ENCODE measurements at places on chromosomes 3 and 15. TPM values are rescaled to one million over a fixed set of nuclear protein-coding genes. Genes with fewer than 3 reads are reported as not detected.

GRCh38 chr3:126023390-126023789 is 54.4 kb downstream of the ROPN1B start:
- no peak overlapping the region for H3K27ac ChIP-seq
- no peaks in the 10 kb centered on the region for H3K36me3 ChIP-seq
- no peaks in the 10 kb centered on the region for H3K27me3 ChIP-seq
- no peaks in the 10 kb centered on the region for H3K4me1 ChIP-seq
- no peak for DNase-seq

DNA sequence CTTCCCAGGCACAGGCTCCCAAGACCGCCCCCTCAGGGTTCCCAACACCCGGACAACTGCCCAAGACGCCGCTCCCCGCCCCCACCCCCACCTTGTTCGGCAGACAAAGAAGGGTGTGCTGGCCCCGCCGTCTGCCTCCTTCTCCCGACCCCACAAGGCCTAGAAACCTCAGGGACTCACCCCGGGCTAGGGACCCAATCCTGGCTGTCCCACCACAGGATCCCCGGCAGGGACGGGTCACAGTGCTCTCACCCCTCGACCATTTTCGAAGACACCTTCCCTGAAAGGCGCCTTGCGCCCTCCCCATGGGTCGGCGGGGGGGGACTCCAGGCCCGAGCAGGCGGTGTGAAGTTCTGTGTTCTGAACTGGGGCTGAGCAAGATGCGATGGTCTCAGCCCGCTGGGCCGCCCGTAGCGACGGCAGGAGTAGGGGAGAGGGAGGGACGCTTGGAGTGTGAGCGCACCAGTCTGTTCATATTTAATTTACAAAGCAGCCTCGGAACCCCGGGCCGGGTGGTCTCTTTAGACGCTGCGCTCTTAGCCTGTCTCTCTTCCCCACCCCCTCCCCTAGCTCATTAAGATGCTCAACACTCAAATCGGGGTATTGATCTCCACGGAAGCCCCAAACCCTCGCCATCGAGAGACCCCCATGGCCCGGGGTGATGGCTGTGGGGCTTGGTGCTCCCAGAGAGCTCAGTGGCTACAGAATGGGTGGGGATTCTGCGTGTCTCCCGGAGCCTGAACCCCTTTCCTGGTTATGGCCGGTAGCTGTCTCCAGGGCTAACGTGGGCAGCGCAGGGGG is 1.4 kb upstream of the ISLR2 start:
- H3K4me3 ChIP-seq, result no peak overlapping the region
- H3K4me1 ChIP-seq, result peaks cover 23% of the 10 kb centered on the region
- H3K36me3 ChIP-seq, result no peaks in the 10 kb centered on the region
- no peak for DNase-seq
- no peak overlapping the region for H3K27ac ChIP-seq

DNA sequence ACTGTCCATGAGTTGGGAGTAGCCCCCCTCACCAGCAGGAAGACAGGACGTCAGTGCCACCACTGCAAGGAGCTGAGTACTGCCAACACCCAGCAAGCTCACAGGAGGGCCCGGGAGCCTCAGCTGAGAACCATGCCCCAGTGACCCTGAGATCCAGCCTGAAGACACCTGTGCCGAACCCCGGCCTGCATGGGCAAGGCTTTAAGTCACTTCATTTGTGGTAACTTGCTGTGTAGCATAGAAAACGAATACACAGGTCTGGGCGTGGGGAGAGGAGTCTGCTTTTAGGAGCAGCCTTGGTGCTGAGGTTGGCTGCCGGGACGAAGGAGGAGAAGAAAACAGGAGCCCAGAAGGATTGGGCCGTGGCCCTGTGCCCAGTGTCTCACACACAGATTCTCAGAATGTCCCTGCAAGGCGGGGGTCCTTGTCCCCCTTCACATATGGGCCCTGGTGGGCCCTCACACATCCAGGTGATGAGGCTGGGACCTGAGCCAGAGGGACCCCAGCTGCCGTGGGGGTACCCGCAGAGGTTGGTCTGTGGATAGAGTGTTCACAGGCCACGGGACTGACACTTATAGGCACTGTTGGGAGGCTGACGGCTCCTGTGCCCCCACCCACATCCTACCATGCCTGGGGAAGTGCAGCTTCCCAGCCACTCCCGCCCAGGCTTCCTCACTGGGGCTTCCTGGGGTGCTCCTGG is 85.3 kb downstream of the PLXNA1 start:
- DNase-seq, result no peak
- H3K36me3 ChIP-seq, result no peaks in the 10 kb centered on the region
- H3K27me3 ChIP-seq, result no peaks in the 10 kb centered on the region
- H3K4me1 ChIP-seq, result no peaks in the 10 kb centered on the region
- no peak overlapping the region for H3K27ac ChIP-seq
- no peak overlapping the region for H3K4me3 ChIP-seq

GRCh38 chr15:68658151-68658550 is 79.4 kb downstream of the CORO2B start:
- H3K27ac ChIP-seq, result no peak overlapping the region
- H3K4me3 ChIP-seq, result no peak overlapping the region
- no peaks in the 10 kb centered on the region for H3K4me1 ChIP-seq
- no peaks in the 10 kb centered on the region for H3K36me3 ChIP-seq
- no peak for DNase-seq

DNA sequence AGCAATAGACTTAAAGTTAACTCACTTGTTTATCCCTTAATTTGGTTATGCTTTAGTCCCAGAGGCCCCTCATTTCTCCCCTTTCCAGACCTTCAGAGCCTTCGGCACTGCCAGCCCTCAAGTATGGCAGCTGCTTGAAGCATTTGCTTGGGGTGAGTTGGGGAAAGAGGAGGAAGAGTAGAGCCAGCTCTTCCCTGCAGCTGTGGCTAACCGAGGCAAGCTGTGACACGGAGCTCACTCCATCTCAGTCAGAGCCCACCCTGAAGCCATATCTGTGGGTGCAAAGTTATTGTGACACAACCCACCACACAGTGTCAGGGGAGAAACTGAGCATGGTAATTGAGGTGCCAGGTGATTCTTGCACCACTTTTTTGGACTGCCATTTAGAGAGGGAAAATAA is 66.1 kb downstream of the FILIP1L start:
- no peaks in the 10 kb centered on the region for H3K27me3 ChIP-seq
- H3K4me3 ChIP-seq, result no peak overlapping the region

DNA sequence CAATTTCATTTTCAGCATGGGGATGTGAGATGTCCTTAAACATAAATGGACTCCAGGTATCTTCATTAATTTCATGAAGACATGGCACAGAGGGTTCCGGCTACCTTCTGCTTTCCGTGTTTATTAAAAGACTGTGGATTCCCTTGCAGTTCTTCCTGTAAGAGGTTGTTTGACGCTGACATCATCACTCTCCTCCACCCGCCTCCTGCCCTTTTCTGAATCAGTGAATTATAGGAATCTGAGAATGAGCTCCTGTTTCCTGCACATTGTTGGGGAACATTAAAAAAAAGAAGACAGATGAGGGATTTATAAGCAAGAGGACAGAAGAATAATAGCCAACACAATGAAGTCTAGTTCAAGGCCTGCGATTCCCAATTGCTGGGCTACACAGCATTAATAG is 191.3 kb downstream of the LPP start:
- no peaks in the 10 kb centered on the region for H3K27me3 ChIP-seq
- H3K27ac ChIP-seq, result no peak overlapping the region
- H3K36me3 ChIP-seq, result no peaks in the 10 kb centered on the region
- no peak overlapping the region for H3K4me3 ChIP-seq
- DNase-seq, result no peak

DNA sequence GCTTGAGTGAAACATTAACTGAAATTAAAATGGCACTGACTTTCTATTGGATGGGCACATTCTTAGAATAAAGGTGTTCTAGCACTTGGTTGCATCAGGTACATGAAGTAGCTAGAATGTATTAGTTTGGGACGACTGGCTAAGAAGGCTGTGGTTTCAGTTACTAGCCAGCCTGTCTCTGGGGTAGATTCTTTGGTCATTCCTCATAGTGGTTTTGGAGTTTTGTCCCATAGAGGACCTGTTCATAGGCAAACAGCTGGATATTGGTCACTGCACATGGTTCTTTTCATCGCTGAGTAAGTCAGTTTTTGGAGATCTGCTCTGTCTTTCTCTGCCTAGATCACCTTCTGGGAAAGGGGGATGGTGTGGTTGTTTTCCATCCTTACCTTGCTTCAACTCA is 55.3 kb downstream of the ADAMTSL3 start:
- H3K4me3 ChIP-seq, result no peak overlapping the region
- no peaks in the 10 kb centered on the region for H3K36me3 ChIP-seq
- peaks cover 3% of the 10 kb centered on the region for H3K4me1 ChIP-seq
- no peak overlapping the region for H3K27ac ChIP-seq

DNA sequence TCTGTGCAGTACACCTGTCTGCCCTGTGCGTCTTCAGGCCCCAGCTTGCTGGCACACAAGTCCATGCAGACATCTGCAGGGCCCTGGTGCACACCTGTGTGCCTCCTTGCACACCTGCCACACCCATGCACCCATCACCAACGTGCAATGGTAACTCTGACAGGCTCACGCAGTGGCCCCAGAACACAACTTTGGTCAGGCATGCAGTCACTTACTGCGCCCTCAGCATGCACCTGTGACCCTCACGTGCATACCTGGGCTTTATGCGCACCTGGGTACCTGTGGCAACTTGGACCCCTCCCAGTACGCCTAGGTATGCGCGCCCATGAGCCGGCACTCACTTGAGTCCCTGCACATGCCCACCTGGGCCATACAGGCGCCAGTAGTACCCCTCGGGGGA is 1.7 kb downstream of the PLXND1 start:
- H3K36me3 ChIP-seq, result no peaks in the 10 kb centered on the region
- H3K4me3 ChIP-seq, result no peak overlapping the region
- peaks cover 53% of the 10 kb centered on the region for H3K4me1 ChIP-seq
- no peaks in the 10 kb centered on the region for H3K27me3 ChIP-seq
- H3K27ac ChIP-seq, result peak overlapping the region; percentile 72

DNA sequence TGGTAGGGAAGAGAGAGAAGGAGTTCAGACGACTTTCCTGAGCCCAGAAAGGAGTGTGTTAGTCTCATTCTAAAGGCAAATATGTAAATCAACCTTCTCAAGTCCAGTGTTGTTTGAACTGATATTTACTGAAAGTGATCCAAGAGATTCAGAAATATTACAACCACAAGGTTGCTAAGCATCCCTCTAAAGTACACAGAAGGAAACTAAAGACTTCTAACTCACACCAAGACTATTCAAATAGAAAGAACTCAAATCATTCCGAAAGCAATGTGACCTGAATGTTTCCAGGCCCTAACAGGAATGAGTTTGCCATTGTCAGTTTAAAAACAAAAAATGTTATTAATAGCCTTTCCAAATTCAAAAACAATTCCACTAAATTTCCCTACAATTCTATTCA is 56.9 kb upstream of the VGLL3 start:
- H3K36me3 ChIP-seq, result no peaks in the 10 kb centered on the region
- no peak overlapping the region for H3K4me3 ChIP-seq
- no peak for DNase-seq
- no peaks in the 10 kb centered on the region for H3K4me1 ChIP-seq
- H3K27ac ChIP-seq, result no peak overlapping the region
- H3K27me3 ChIP-seq, result no peaks in the 10 kb centered on the region

- H3K27ac ChIP-seq, result no peak overlapping the region
- H3K27me3 ChIP-seq, result no peaks in the 10 kb centered on the region
- no peaks in the 10 kb centered on the region for H3K36me3 ChIP-seq
- DNase-seq, result no peak
Observed at GRCh38 chr15:40830884-40831283, 2.4 kb upstream of the PPP1R14D start.

DNA sequence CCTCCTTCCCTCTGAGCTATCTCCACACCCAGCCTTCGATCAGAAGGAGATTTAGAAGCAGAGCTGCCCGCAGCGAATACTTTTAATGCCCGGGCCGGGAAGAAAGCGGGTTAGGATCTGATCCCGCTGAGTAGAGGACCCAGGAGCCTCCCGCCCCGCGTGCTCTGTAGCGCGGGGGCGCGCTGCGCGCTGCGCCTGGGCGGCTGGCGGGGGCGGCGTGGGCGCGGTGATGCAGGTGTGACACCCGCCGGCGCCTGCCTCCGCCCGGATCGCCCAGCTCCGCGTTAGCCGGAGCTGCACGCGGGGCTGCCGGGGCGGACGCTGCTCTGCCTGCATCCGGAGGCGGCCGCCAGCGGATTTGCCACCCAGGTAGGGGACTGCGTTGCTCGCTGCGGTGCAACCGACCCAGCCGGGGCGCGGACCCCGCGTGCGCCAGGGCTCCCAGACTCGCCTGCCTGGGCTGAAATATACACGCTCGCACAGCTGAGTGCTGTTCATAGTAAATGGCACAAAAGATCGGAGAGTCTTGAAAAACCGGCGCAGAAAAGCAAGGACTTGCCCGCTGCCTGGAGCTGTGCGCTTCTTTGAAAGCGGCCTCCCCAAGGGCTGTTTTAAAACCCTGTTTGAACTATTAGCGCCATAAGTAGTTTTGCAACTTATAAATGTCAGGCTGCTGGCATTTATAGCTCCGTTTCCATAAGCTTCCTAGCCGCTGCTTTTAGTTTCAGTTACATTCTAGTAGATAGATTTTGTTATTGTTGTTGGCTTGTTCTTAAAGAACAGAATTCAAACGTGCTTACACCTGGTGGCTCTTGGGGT is at the start of gene SV2B:
TSS of gene SV2B (plus strand) at position 263 of the 819 bp plus-strand sequence. CDS start 126,007 bp downstream, outside the sequence.
- H3K27me3 ChIP-seq, result no peaks in the 10 kb centered on the region
- peak within 1 kb of the TSS; percentile 0 for H3K4me3 ChIP-seq
- H3K27ac ChIP-seq, result peak within 1 kb of the TSS; percentile 74
- peak; percentile 33 for DNase-seq
- H3K36me3 ChIP-seq, result no peaks in the 10 kb centered on the region

- no peaks in the 10 kb centered on the region for H3K36me3 ChIP-seq
- no peaks in the 10 kb centered on the region for H3K27me3 ChIP-seq
- no peaks in the 10 kb centered on the region for H3K4me1 ChIP-seq
- H3K4me3 ChIP-seq, result no peak overlapping the region
- no peak for DNase-seq
Observed at GRCh38 chr15:66951531-66952320, 113.7 kb upstream of the SMAD3 start.

NR1I2 gene
- total RNA-seq, result 5.4 TPM

NUSAP1 gene
- total RNA-seq, result 2.1 TPM

CHRNA5 gene
- total RNA-seq, result 1.6 TPM
